NCI-H446 (cell line): ENCODE measurements at places on chromosomes 11 and 22.

- no peak for DNase-seq
Observed at GRCh38 chr22:50600538-50600937, at the start of gene MAPK8IP2. TSS of gene MAPK8IP2 (plus strand) at chr22:50600793. CDS start at chr22:50600819, 26 bp downstream.

DNA sequence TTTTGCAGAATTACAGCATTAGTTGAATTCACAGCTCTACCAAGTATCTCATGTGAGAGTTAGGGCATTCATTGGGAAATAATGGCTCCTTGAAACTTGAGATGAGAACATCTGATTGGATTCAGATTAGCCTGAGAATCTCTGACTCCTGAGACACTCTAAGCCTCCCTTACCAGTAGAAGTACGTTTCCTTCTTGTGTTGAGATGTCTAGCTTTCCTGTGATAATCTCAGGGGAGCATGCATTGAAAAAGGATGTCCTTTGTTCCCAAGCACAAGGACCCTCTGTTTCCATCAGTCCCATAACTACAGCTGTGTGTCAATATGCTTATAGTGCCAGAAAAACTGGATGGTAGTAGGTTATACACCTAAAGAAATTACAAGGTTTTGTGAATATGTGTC, 35.2 kb upstream of the RDX start:
- DNase-seq: no peak

- DNase-seq: no peak
Observed at GRCh38 chr11:102186551-102187191, 76.4 kb downstream of the YAP1 start.

GRCh38 chr22:45225732-45226502, 14.8 kb downstream of the KIAA0930 start:
- no peak for DNase-seq

DNA sequence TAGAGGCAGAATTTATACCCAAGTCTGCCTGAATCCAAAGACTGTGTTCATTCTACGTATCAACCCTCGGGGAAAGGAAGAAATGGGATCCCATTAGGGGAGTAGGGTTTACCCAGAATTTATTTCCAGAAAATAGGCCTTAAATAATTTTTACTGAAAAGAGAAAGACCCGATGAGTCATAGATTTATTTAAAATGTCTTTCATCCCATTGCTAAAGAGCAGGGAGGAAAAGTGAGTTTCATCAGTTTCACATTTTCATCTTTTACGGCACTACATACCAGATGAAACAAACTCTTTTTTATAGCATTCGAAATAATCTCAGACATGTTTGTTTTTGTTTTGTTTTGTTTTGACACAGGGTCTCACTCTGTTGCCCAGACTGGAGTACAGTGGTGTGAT, 31.3 kb downstream of the SLC1A2 start:
- DNase-seq: no peak
